ENCODE measurements at places on chromosomes 12 and 14. TPM values are rescaled to one million over a fixed set of nuclear protein-coding genes. Genes with fewer than 3 reads are reported as not detected.

- H3K4me3 ChIP-seq = no peak overlapping the region
- H3K4me1 ChIP-seq = peaks cover 21% of the 10 kb centered on the region
- no peak overlapping the region for H3K27ac ChIP-seq
- DNase-seq = peak; percentile 35
- no peaks in the 10 kb centered on the region for H3K27me3 ChIP-seq
These were observed 2.9 kb upstream of the CLBA1 start for GRCh38 chr14:104982548-104983230.

GRCh38 chr12:2696136-2696535, 98.6 kb upstream of the FKBP4 start:
- H3K27ac ChIP-seq = no peak overlapping the region
- H3K4me3 ChIP-seq = no peak overlapping the region
- H3K4me1 ChIP-seq = no peaks in the 10 kb centered on the region
- DNase-seq = no peak
- no peaks in the 10 kb centered on the region for H3K36me3 ChIP-seq
- H3K27me3 ChIP-seq = no peaks in the 10 kb centered on the region

LTB4R2 gene
- total RNA-seq = 16.2 TPM

DNA sequence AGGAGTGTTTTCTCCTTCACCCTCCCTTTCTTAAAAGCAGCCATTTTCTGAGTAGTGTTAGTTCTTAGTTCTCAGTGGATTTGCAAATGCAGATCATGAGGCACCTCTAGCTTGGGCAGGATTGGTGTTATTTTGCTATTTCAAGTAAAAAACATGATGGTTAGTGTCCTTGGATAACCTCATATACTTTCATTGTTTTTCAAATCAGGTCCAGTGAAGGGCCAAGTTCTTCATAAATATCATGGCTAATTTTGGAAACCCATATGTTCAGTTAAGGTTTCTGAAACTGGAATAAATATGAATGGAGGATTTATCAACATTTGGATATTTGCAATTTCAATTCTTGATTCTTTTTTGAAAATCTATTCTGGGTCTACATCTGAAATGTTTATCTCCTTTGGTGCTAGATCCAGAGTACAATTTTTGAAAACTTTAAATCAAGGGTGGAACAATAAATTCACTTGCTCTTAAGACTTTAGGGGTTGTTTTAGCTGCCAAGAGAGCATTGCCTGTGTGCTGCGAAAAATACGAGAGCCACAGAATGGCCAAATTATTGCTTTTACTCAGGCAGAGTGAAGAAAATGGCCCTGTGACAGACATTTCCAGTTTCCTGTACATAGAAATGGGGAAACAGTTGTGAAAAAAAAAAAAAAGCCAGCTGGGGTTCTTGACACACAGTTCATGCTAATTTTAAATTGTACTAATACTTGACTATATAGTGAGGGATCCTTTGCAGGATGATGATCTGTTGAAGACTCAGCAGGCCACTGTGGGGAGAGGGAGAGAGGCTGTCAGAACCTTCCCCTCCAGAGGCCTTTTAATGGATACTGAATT, 104.6 kb downstream of the BICD1 start:
- no peaks in the 10 kb centered on the region for H3K36me3 ChIP-seq
- no peak overlapping the region for H3K27ac ChIP-seq
- H3K27me3 ChIP-seq = no peaks in the 10 kb centered on the region
- no peak overlapping the region for H3K4me3 ChIP-seq
- no peak for DNase-seq

OTOGL gene
- total RNA-seq = 0.13 TPM

GRCh38 chr12:6632026-6632983, 3.5 kb downstream of the LPAR5 start:
- H3K36me3 ChIP-seq = no peaks in the 10 kb centered on the region
- peak overlapping the region; percentile 86 for H3K27ac ChIP-seq
- H3K27me3 ChIP-seq = no peaks in the 10 kb centered on the region
- peak; percentile 88 for DNase-seq

RAD51AP1 gene
- total RNA-seq = 2.3 TPM

DNA sequence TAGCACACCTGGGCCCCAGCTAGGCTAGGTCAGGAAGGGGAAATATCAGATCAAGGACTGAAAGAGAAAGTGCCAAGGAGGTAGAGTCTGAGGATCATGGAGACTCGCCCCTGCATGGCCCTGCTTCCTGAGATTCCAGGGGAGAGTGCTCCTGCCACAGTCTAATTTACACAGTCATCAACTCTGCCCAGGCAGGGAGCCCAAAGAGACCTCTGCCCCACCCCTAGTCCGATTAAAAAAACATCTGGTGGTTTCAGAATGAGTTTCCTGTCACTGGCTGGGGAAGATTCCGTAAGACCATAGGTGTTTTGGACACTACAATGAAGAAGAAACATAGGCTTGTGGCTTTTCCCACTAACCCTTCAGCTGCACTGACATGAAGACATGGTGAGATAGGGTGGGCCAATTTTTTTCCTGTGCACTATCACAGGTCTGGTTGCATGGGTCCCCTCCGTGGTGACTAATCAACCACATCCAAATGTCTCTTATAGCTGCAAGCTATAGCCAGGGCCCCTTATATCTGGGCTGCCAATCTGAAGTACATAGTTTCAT, 31.5 kb upstream of the GZMB start:
- no peak overlapping the region for H3K27ac ChIP-seq
- H3K27me3 ChIP-seq = no peaks in the 10 kb centered on the region
- no peak overlapping the region for H3K4me3 ChIP-seq
- peak; percentile 25 for DNase-seq
- no peaks in the 10 kb centered on the region for H3K4me1 ChIP-seq
